Right lung (tissue), 10 donors: ENCODE measurements at places on chromosomes 2 and 18.

DNA sequence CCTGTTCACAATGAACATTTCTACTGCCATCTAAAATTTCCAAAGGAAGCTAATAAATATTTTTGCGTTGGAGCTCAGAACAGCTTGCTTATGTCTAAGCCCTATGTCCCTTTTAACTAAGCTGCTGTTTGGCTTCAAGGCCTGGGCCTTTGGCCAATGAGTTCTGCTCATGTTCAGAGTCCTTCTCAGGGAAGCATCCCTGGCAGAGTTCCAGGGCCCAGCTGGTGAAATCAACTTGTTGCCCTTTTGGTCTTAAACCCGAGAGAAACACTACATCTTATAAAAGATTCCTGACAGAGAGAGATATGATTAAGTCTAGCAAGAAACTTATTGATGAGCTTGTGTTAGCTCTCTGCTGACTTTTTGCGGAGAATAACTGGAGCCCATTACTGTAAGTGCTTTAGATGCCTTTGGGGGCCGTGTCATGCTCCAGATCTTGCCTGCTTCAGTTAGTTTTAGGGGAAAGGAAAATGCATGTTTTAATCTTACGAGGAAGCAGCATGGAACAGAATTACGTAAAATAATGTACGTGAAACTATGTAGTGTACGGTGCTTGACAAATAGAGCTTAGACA, 102.5 kb upstream of the NOSTRIN start:
- DNase-seq: peak; percentile 87

DNA sequence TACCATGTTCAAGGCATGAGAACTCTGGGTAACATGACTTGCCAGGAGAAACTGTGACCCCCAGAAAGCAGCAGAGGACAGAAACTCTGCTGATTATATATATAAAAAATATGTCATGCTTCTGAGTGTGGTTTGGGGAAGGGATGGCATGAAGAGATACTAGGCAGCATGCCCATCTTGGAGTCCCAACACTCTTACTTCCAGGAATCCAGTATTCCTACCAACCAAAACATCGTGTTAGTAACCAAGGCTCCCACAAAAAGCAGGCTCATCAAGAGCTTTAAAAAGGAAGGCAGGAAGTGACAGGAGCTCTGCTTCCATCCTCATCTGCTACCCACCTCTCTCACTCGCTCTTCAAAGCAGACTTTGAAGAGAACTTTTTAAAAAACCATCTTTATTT, 31.6 kb upstream of the TWIST2 start:
- no peak for DNase-seq

- no peak for DNase-seq
These were observed 78.3 kb upstream of the CHST9 start for GRCh38 chr18:27263369-27263768.

GRCh38 chr2:37892436-37893114, 32.5 kb upstream of the RMDN2 start:
- no peak for DNase-seq

- no peak for DNase-seq
These were observed 691.9 kb downstream of the ERBB4 start for GRCh38 chr2:211846714-211847113.

DNA sequence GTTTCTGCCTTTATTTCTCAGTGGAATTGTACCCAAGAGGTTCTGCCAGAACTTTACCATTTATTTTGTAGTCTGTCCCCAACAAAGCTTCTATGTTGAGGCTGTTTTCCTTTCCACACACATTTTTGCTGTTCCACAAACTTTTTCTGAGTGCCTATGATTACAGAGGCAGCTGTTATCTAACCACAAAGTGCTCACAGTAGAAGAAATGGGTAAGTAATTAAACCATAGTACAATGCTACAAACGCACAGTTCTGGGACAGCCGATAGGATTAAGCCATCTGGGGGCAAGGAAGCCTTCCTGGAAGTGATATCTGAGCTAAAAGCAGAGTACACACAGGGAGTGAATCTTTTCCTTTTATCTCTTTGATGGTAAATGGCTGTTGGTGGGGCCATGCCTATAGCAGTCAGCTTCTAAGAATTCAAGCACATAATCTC, 3.9 kb upstream of the MGAT4A start:
- DNase-seq: no peak

GRCh38 chr2:207008105-207008990, 69.0 kb downstream of the CPO start:
- DNase-seq: no peak
